ENCODE measurements at places on chromosomes 5 and 9.

GRCh38 chr9:134252084-134252830 is 74.0 kb upstream of the RXRA start:
- no peak for DNase-seq

GRCh38 chr5:150590979-150591695 is 49.3 kb upstream of the SYNPO start:
- no peak for DNase-seq

DNA sequence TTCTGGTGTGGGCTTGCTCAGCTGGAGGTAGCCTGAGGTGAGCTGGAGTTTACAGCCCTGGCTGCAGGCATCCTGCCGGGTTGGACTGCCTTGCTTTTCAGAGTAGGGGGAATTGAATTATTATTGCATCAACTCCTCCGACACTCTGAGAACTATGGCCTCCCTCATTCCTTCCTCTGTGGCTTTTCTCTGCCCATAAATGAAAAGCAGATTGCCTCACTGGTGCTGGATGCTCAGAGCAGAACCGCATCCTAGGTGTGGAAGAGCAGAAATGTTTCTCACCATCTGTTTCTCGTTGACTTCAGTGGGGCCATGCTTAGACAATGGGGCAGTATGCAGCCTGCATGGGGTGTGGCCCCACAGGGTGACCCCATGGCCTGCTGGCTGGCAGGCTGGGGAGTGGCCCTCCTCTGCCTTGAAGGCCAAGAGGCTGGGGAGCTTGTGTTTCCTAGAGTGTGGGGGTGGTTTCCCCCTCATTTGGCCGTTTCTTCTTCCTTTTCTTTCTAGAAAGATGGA is 27.3 kb upstream of the TGFBI start:
- DNase-seq, result no peak

DNA sequence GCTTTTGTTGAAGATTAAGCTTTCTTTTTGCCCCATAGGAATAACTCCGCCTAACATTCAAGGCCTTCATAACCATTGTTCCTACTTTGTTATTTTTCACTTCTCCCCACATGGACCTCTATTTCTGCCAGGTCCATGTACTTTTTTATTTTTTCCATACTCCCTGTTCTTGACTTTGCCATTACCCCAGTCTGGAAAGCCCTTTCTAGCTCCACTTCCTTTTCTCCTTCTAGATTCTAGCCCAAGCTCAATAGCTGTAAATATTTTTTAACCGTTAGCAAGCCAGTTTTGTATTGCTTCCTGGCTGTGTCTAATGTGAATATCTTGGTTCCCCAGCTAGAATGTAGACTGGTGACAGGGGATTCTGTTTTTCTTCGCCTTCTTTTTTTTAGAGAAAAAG is 26.1 kb downstream of the NCBP1 start:
- no peak for DNase-seq

- no peak for DNase-seq
Observed at GRCh38 chr9:133108794-133109641, 12.0 kb downstream of the RALGDS start.

DNA sequence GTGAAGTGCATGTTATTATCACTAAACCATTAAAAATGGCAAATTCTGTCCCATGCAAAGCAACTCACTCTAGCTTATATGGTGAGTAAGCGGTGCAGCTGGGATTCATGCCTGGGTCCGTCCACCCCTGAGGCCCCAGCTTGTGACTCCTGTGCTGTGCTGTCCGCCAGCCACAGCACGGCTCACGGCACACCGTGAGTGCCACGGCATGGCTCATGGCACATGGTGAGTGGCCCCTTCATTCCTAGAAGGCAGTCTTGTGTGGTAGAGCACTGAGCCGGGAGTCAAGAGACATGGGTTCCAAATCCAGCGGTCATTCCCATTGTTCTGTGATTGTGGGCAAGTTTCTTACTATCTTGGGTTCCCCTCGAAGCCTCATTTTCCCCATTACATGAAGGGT is 18.8 kb downstream of the RGS3 start:
- no peak for DNase-seq

DNA sequence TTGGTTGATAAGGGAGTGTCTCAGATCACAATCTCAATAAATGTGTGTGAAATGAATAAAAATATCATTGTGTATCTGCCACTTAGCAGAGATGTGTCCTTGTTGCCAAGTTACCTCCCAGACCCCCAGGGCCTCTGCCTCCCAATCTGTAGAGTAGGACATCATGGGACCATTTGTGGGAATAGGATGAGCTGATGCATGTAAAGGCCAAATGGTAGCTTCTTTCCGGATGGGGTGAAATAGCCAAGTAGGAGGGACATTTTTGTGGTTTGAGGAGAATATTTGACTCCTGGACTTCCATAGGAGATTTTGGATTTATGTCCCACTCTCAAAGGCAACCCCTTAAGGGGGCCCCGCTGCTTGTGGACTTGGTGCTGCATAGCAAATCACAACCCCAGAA is 82.6 kb upstream of the HRH2 start:
- no peak for DNase-seq

- DNase-seq, result no peak
Observed at GRCh38 chr9:19623941-19624340, 164.9 kb downstream of the SLC24A2 start.

DNA sequence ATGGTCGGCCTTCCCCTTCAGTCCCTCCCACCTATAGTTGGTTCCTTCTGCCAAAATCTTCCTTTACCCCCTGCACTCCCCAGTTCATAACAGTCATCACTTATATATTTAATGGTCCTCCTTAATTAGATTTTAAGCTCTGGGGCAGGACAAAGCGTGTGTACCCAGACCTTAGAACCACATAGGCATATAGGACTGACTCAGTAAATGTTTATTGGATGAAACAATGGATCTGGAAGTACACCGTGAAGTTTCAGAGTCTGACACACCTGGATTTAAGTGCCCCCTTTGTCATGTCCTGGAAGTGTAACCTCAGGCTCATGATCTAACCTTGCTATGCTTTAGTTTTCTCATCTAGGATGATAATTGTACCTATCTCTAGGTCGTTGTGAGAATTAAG is 32.0 kb downstream of the STARD4 start:
- no peak for DNase-seq

DNA sequence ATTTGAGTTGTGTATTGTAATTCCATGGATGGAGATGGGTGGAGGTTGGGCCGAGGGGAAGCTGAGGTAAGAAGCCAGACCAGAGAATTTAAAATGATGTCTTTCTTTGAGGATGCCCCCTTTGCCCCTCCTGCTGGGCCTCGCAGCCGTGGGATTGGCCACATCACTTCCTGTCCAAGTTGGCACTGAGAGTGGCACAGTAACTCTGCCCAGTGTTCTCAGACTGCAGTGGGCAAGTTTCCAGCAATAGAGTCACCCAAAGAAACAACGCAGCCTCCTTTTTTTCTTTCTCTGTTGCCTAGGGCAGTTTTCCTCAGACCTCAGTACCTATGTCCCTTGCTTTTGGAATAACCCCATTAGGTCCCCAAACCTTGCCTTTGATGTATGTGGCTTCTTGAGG is 306.6 kb upstream of the DMRT1 start:
- DNase-seq, result no peak

DNA sequence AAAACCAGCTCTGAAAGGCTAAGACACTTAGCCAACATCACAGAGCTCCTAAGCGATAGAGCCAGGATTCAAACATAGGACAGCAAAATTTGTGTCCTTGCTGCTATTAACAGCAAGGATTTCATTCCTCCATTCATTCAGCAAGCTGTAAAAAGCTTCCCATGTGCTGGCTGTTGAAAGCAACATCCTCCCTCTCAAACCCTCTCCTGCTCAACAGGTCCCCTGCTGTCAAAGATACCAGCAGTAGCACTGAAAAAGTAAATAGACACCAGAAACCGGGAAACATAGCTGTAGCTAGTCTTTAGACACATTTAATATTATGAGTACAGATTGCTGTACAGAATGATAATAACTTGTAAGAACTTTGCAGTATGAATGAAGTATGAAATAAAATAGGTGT is 52.6 kb upstream of the ADAMTSL1 start:
- no peak for DNase-seq

DNA sequence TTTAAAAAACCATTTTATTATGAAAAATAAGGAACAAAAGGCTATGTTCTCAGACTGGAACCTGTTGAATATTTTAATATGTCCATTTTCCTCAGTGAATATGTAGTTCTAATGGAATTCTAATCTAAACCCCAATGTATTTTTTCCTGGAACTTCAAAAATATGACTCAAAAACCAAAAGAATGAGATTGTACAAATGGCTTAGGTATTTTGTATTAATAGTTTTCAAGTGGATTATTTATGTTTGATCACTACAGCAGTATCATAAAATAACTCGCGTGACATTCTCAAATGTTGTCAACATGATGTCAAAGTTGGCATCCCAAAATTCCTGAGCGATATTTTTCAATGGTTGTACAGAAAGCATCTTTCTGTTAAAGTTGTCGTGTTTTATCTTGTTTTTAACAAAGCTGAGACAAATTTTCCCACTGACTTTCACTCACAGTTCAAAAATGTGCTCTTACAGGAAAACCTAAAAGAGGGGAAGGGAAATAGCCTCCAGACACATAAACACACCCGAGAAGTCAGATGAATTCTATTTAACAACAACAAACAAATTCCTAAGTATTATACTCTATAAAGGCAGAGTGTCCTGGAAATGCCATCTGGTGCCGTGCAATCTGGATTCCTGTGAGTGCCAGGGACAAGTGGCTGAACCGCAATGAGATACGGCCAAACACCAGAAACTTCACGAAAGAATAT is 68.1 kb upstream of the TAS2R1 start:
- no peak for DNase-seq

- no peak for DNase-seq
Observed at GRCh38 chr9:19231126-19231903, 822 bp downstream of the DENND4C start.

DNA sequence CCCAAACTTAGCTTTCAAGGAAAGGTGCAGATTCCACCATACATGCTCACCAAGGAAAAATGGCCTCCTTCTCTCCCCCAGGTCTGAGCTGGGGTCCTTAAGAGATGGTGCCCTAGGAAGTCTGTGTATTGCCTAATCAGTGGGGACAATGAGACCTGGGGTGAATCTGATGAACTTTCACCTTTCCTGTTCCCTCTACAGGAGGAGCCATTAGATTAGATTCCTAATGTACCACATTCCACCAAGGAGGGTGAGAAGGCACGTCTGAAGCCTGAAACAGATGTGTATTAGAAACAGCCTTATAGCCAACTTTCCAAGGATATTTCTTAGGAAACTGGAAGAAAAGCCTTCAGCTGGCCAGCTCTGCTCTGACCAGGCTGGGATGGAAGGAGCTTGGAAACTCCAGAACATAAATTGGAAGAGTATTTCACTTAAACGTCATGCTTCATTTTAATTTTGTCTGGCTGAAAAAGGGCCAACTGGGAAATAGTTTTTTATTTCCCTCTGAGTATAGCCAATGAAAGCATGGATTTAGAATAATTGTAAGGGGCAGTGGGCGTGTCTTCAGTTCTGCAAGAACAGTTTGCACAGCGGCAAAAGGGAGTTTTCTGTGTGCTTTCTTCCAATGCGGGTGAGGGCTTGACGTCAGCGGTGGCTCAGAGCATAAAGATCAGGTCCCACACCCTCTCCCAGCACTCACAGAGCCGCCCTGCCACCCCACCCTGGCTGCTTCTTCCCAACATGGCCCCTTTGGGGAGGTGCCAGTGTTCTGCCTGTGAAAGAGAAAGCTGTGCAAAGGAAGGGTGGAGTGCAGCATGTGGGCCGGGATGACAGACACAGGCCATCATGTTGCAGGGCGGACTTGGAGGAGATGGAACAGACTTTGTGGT is 210.9 kb downstream of the ESM1 start:
- DNase-seq, result no peak

DNA sequence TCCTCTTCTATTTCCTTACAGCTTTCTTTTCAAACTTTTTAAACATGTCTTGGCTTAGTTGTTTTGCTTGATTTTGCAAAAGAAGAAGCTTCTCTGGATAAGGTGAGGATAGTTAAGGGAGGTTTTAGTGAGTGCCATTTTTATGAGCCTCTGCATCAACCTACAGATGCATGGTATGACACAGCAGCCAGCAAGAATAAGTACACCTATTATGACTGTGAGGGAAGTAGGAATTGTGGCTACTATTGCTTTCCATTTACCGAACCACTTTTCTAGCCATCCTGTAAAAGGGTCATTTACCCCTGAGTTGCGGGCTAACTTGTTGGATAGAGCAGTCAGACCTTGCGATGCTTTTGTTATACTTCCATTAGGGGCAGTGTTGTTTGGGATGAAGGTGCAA is 7.0 kb upstream of the TUT7 start:
- DNase-seq, result no peak

DNA sequence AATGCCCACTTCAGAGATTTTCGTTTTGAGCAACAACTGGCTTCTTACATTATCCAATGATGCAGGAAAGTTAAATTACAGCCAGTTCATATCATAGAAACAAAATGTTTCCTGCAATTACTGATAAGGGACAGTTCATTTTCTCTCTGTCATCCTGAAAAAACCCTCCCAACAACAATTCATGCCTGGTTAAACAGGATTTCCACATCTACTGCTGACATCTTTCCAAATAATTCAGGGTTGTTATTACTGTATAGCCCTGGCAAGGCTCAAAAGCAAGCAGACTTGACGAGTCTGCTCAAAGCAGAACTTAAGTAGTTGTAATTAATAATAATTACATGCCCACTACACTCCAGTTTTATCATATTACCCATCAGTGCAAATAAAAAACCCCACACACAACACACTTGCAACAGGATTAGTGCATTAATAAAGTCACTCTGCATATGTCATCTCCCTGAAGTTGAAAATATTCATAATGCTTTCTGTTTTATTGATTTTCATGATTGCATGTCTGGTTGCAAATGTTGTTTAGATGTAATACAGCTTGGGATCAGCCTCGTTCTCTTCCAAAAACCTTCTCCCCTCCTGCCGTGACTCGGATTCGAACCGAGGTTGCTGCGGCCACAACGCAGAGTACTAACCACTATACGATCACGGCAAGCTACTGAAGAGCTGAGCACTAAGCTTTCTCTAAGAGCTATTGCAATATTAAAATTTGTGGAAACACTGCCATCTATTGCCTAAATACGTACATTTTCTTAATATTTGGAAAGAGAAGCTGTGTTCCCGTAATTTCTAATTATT is 119.6 kb upstream of the NFIB start:
- no peak for DNase-seq

DNA sequence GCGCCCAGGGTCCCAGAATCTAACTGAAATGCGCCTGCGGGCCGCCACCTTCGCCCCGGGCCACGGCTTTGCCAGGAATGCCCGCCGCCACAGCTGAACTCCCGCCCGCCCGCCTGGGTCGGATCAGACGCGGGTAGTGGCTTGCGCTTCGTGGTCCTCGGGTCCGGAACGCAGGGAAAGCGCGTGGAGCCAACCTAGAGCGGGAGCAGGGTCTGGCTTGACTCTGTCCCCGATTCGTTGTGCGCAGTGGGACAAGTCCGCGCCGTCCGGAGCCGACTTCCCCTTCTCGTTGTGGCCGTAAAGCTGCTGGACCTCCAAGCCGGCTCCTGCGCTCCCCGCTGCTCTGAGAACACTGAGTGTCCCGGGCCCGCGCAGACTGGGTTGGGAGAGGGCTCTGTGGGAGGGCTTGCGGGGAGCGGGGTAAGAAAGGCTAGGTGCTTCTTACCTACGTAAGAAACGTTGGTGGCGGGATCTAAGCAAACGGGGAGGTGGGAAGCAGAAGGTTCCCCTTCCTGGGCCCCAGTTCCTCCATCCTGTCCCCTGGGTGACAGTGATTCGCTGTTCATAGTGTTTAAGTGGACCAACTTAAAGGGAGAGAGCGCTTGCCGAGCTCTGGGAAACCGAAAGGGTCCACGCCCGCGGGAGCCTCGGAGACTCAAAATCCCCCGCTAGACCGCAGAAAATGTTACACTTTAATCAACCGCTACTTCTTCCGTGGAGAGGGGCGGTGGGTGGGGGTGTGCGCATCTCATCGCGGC is 4.4 kb upstream of the FOXE1 start:
- no peak for DNase-seq

Data from CD4-positive, alpha-beta T cell treated with Interleukin-12 subunit alpha and Interleukin-12 subunit beta, for 1 hour (primary cell).